Activated T-cell treated with anti-CD3 and anti-CD28 coated beads, Interleukin-2, amount 50 U/mL, for 4 hours (primary cell): ENCODE measurements at places on chromosomes 11 and 22.

DNA sequence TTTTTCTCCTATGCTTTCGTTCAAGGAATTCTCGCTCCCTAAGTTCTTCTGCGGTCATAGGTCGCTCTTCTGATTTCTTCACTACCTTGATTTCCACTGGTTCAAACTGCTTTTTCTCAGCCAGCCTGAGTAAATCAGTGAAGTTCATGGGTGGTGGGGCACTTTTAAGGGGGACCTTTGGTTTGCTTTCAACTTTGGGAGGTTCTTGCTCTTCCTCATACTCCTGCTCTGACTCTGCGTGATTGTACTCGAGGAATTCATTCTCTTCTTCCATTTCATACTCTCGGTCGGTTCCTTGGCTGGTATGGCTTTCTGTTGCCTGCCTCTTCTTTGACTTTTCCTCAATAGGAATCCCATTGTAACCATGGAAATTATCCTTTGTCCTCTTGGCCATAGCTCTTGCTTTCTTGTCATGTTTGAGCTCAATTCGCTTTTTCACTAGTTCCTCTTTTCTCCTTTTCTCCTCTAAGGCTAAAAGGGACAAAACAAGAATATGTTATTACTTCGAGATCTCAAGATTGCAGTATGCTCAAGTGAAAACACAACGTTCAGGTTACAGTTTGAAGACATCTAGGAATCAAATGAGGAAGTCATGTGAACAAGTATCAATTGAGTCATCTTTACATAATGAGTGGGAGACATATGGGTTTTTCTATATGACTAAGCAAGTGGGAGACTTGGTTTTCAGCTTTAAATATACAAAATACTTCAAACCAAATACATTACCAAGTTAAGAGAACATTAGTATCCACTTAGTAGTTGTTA, 16.2 kb downstream of the MISFA start:
- no peak for DNase-seq

- no peak for DNase-seq
Measured at GRCh38 chr11:79262221-79262620, 178.6 kb downstream of the TENM4 start.

- DNase-seq: no peak
Measured at GRCh38 chr11:22807855-22808570, 21.6 kb downstream of the SVIP start.

DNA sequence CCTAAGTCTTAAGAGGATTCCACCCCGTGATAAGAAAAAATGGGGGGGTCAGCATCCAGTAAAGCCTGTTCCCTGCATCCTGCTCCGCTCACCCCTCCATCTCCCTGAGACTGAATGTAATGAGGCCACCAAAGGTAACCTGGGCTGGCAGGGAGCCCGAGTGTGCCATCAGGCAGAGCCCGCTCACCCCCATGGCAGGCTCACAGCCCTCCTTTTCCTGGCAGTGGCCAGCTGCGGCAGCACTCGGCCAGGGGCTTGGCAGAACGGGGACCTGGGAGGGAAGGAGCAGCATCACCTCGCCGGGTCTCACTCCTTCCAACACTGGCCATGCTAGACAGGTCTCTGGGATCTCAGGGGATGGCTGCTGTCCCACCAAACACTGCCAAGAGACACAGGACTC, 64.4 kb downstream of the PRDM11 start:
- DNase-seq: no peak

DNA sequence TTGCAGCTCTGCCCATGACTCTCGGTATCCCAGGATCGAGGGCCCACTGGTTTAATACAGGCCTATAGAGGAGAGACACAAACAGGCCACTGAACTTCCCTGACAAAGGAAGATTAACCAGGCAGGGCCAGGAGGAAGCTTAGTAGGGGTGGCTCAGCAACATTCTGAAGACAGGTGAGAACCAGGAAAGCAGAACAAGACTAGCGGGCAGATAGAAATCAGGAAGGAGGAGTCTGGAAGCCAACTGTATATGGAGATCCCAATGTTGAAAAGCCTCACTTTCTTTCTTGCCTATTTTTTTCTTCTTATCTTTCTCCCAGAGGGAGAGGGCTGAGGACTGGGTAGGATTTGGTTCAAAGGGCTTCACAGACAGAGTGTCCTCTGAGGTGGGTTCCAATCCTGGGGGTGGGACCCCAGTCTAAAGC, 5.4 kb downstream of the PI4KA start:
- no peak for DNase-seq

DNA sequence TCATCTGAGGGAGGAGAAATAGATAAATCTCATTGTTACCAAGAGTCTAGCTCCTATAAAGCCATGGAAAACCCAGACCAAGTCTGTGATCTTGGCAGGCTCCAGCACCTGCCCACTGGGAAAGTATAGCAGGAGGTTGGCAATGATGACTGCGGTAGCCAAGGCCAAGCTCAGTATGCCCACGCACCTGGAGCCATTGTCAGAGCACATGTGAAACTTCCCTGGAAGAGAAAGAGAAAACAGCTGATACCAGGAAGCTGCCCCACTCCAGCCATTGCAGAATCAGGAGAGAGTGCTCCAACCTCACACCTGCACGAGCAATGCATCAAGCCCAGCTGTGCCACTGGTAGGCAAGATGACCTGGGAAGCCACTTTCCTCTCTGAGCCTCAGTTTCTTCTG, 62.2 kb upstream of the HEPHL1 start:
- no peak for DNase-seq

GRCh38 chr11:90204832-90205646, 17.8 kb downstream of the CHORDC1 start:
- no peak for DNase-seq

- no peak for DNase-seq
Measured at GRCh38 chr22:29193021-29193420, 12.7 kb upstream of the EMID1 start.

GRCh38 chr11:62459080-62459479, 40.2 kb downstream of the SCGB1A1 start:
- no peak for DNase-seq

DNA sequence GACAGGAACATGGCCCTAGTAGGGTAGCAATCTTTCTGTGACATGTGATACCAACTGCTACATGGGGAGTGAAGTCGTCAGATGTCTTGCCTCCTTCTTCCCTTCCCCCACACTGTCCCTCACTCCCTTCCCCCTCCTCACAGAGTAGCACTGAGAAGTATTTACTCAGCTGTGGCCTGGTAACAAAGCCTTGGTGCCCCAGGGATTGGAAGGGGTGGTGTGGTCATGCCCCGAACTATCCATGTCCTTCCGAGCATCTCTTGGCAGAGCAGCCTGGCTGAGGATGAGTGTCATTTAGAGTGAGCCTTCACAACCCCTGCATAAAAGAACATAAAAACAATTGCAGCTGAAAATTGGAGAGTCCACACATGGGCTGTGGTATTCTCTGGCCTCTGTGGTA, 46.1 kb downstream of the ARFGAP2 start:
- DNase-seq: no peak

DNA sequence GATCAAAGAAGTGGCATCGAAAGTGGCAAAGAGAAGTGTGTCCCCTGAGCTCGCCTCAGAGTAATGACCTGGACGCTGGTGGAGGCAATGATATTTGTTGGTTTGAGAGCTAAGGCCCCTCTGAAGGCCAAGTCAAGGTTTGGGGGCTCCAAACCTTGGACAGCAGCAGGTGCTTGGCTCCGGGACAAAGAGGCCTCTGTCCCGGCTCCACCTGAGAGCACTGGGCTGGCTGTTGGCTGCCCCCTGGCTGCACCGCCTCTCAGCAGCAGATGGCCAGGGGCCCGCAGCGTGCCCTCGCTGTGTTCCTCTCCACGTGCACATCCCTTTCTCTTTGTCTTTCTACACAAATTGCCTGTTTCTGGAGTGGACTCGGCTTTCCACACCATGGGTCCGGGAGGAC, 301.3 kb downstream of the NTM start:
- DNase-seq: no peak

DNA sequence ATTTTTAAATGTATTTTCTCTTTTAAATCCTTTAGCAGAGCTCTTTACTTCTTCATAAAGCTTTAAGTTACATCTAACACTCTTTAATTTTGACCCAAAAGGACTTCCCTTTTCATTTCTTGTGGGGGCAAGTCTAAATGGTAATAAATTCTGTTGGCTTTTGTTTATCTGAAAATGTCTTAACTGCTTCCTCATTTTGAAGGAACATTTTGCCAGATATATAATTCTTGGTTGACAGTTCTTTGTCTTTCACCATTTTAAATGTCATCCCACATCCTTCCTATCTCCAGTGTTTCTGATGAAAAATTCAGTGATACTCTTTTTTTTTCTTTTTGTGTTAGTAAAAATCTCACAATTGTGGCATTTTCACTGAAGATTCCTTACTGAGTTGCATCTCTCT, 44.7 kb upstream of the ZBTB44 start:
- DNase-seq: no peak

GRCh38 chr22:31431950-31432349, 32.5 kb downstream of the DRG1 start:
- DNase-seq: no peak

DNA sequence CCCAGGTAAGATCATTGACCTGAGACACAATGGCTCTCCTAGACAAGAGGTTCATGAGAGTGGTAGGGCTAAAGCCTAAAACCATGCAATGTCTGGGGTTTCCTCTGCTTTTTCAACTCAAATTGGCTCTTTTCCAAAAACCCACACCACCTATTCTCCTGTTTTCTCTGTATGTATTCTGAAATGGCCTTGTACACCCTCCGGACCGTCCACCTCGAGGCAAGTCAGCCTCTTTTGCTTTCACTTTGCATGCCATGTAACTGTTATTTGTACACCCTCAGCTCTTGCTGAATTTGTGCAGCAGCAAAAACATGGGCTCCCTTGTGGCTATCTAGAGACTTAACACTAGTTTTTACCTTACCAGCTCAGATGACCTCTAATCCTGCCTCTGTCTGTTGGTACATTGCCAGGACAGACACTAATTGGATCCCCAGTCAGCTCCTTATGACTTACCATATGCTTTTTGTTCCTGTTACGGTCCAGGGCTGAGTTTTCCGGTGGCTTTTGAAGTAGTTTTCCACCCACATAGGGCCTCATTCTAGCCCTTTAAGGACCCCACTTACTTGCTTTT, 288.0 kb downstream of the SBF2 start:
- no peak for DNase-seq

GRCh38 chr11:2186669-2187279, 15.2 kb upstream of the TH start:
- DNase-seq: peak; percentile 22
